ENCODE measurements at places on chromosomes 2 and 18. TPM values are rescaled to one million over a fixed set of nuclear protein-coding genes. Genes with fewer than 3 reads are reported as not detected.

IL18RAP gene
- total RNA-seq = 0.23 TPM

DSEL gene
- total RNA-seq = 7.3 TPM

APCDD1 gene
- 76.1 TPM for total RNA-seq

KCNE4 gene
- total RNA-seq = 5.0 TPM

MRPL44 gene
- 29.3 TPM for total RNA-seq

UGT1A1 gene
- total RNA-seq = not detected

NAT8 gene
- total RNA-seq = not detected

TNFRSF11A gene
- 3.3 TPM for total RNA-seq

PRSS56 gene
- not detected for total RNA-seq

HEATR5B gene
- 14.6 TPM for total RNA-seq

HRH4 gene
- not detected for total RNA-seq

PELI1 gene
- 17.2 TPM for total RNA-seq

ACADL gene
- total RNA-seq = 3.4 TPM

KCNIP3 gene
- 1.9 TPM for total RNA-seq

IL1R1 gene
- total RNA-seq = 66.7 TPM

CSRNP3 gene
- total RNA-seq = 2.8 TPM

RGPD4 gene
- 0.09 TPM for total RNA-seq

GGCX gene
- 27.7 TPM for total RNA-seq

FSIP2 gene
- total RNA-seq = 0.29 TPM

CABLES1 gene
- total RNA-seq = 3.5 TPM

RND3 gene
- 9.1 TPM for total RNA-seq

KIF3C gene
- 6.7 TPM for total RNA-seq

INO80C gene
- 26.5 TPM for total RNA-seq

FLACC1 gene
- 5.5 TPM for total RNA-seq

LAMA3 gene
- total RNA-seq = 4.8 TPM

CMPK2 gene
- 3.3 TPM for total RNA-seq

PTMA gene
- total RNA-seq = 311 TPM

XPO1 gene
- 70.2 TPM for total RNA-seq

PARD3B gene
- total RNA-seq = 15.6 TPM

TCF4 gene
- 65.1 TPM for total RNA-seq

KIF1A gene
- 83.0 TPM for total RNA-seq

METAP1D gene
- 5.4 TPM for total RNA-seq

SCYGR4 gene
- not detected for total RNA-seq

LRRTM1 gene
- total RNA-seq = 0.68 TPM

GRHL1 gene
- total RNA-seq = 2.8 TPM

ANTXR1 gene
- total RNA-seq = 47.9 TPM

FOXD4L1 gene
- 0.11 TPM for total RNA-seq
